CD4-positive, alpha-beta memory T cell (primary cell): ENCODE measurements at places on chromosomes 4 and X. TPM values are rescaled to one million over a fixed set of nuclear protein-coding genes. Genes with fewer than 3 reads are reported as not detected.

SLC7A11 gene
- not detected for polyA plus RNA-seq

MAGEC1 gene
- not detected for polyA plus RNA-seq

- no peak for DNase-seq
Observed at GRCh38 chr4:45280121-45280520, 553.8 kb upstream of the GNPDA2 start.

- DNase-seq = peak; percentile 57
Observed at GRCh38 chrX:16882702-16883486, 12.7 kb upstream of the RBBP7 start.

DNA sequence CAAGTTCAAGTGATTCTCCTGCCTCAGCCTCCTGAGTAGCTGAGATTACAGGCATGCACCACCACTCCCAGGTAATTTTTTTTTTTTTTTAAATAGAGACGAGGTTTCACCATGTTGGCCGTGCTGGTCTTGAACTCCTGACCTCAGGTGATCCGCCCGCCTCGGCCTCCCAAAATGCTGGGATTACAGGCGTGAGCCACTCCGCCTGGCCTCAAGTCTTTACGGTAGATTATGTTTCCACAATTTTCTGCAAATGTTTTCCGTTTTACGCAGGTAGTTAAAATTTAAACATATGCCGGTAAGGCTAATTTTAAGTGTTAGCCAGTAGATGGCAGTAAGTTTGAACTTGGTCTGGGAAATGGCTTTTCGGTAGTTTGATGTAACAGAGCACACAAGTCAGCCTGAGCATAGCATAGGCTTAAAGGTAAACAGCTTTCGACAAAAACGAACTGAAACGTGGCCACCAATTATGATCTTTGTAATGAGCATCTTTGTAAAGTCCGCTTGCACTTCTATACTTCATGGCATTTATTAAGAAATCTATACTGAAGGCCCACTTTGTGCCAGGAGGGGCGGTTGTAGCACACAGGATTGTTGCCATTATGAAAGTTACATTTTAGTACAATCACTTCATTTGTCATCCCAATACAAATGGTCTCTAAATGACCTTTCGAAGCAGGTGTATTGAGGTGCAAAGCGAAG lies 31.1 kb downstream of the CCKAR start:
- DNase-seq = peak; percentile 53

DNA sequence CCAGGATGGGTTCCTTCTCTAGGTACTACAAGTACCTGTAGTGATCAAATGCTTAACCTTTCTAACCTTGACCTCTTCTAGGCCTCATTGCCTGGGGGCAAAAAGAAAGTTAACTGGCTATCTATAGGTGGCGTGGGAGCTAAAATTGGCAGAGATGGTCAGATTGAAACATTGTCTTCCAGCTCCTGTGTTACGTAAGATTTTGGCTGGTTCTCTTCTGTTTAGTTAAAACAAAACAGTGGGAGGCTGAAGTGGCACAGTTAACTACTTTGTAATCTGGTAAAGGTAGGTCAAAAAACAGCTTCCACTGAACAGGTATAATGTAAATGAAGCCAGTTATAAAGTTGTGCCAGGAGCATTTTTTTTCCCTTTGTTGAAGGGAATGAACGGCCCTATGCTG lies 115.2 kb downstream of the MBNL3 start:
- no peak for DNase-seq

DNA sequence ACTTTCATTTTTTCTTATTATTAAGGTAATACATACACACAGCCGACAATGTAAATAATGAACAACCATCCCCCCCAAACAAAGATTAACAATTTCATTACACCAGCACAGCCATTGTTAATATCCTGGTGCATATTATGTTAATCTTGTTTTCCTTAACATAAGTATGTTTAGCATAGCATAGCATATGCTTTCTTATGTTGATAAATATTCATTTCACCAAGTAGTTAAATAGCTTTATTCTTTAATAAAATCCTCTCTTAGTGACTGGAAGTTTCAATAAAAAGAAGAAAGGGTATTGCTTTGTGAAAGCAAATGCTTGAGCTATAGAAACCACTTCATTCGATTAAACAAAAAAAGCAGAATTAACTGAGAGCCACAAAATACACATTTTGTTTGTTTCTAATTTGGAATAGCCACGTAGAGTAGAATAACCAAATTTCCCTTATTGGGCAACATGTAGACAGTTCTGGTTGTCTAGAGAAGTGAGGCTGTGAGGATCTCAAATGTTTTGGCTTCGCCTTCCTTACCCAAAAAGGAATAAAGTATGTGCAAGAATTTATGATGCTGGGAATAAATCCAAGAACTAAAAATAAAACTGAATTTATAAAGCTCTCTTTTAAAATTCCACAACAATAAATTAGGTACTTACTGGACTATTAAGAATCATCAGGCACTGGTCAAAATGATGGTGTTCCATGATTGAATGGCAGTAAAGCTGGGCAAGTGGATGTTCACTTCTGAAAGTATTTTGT lies 118.0 kb downstream of the PDE5A start:
- no peak for DNase-seq

GRCh38 chr4:89752932-89753598 lies 83.9 kb downstream of the SNCA start:
- DNase-seq = no peak

DNA sequence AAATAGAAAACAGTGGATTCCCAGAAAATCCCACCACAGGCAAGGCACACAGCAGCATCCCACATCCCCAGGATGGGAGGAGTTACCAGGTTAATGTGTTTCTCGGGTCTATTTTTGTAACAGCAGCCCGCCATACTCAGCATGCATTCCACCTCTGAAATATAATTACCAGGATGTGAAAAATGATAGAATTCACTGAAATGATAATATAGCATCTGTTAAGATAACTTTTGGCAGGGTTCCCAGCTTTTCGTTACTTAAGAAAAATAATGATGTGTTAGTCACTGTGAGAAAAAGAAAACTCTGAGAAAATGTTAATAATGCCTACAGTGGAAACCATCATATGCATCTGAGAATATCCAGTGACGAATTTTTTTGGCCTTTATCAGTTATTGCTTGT lies 87.1 kb downstream of the VCX2 start:
- no peak for DNase-seq

DNA sequence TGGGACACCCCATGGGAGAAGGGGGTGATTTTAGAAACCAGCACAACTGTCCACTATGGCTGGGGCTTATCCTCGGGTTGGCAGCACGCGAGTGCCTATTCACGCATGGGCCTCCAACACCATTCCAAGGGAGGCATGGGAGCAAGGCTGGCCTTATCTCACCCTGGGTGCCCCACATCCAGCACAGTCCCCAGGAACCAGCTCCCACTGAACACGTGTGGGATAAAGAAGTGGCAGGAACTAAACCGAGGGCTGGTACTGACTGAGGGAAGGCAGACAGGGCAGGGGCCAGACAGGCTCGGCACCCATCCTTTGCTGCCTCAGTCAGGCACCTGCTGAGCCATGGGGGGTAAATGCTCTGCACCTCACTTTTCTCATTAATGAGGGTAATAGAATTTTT lies 43.7 kb upstream of the GPR78 start:
- DNase-seq = no peak

GRCh38 chr4:75016472-75016871 lies 83.6 kb downstream of the PARM1 start:
- DNase-seq = no peak

DNA sequence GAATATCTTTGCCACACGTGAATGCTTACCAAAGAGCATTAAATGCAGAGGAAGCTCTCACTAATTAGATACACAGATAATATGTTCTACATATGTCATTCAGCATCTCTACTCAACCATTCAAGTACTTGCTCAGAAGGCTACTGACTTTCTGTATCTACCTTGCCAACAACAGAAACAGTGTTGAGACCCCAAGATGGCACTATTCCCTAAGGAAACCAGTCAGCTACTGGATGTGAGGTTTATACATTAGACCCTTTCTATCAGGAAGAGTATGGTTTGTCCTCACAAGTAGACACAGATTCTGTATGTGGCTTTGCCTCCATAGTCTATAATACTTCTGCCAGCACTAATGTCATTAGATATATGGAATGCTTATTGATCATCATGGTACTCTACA lies 443.9 kb upstream of the INTU start:
- DNase-seq = no peak

GRCh38 chr4:185309770-185310169 lies 86.0 kb downstream of the LRP2BP start:
- no peak for DNase-seq
